Stimulated activated CD8-positive, alpha-beta memory T cell treated with anti-CD3 and anti-CD28 coated beads, Interleukin-4, amount 100 ng/mL, for 1 hour (primary cell): ENCODE measurements at places on chromosomes 2 and 18.

- DNase-seq = no peak
Measured at GRCh38 chr2:84957771-84958134, 13.2 kb upstream of the KCMF1 start.

DNA sequence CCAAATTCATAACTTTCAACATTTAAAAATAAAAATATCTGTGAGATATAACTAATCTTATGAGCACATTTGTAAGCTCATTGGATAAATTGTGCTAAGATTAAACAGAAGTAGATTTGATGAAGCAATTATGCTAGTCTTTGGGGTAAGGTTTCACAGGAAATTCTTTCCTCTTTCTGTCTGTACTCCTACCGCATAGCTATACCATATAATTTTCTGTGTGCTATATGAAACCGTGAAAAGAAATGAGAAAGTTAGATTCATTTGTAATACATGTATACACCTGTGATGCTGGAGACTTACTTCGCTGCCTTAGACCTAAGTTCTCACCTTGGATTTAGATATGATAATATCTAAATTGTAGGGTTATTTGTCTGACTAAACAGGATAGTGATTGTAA lies 184.7 kb downstream of the PPP1R1C start:
- no peak for DNase-seq

GRCh38 chr2:81242501-81242900 lies 937.9 kb upstream of the LRRTM1 start:
- DNase-seq = no peak

DNA sequence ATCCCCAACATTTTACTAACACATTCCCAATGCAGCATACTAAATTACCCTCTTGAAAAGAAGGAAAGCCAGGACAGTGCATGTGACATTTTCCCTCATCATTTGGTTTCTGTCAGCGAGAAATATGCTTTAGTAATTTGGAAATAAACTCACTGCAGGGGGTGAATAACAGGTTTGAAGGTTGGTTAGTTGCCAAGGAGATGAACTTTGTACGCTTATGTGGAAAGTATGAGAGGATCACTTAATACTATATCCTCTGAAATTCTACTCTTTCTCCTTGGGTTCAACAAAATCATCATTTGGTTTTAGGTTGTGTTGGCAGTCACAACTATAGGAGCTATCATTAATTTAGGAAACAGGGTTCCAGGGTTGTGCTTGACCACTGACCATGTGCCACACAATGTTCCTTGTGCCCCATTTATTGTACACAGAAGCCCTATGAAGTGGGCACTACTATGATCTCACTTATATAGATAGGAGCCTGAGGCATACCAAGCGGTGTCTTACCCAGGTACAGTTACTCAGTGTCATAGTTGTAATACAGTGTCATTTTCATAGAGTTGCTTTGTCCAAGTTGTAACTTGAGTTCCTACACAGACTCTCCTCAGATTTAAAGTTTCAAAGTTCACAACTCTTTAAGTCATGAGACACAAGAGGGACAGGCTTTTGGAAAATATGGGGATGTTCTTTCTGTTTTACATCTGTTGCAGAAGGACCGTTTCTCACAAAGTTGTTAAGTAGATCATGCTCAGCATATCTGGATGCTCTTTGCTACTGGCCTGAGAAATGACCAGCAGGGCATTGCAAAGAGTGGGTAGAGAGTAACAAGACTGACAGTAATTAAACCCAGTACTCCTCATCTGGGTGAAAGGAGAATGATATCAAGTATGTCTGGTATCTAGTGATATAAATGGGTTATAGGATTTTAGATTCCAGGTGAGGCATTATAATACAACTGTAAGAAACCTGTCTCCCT lies 91.8 kb downstream of the MAP4K4 start:
- no peak for DNase-seq

DNA sequence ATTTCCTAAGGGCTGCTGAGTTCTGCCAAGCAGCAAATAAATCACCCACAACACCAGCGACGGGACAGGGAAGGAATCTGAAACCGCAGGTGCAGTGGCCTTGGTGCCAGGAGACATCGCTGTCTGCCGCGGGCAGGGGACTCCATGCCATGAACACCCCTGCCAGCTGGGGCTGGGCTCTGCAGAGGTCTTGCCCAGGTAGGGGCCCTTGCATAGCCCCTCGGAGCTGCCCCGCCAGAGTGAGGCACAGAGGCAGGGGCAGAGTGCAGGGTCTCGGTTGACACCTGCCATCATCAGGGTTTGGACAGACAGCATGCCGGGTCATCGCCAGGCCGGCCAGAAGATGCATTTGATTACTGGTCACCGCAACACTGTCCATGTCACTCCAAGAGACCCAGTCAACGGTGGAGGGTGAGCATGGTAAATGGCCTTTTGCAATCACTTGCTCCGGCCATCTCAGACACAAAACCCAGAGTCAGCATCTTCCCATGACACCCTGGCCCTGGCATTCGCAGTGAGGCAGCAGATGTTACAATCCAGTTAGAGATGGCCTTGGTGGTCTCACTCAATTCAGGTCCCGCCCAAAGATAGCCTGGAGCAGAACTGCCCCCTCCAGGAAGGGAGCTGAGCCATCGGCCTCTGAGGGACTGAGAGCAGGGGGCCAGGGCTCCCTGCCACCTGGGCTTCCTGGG lies 255.4 kb downstream of the NDUFA10 start:
- no peak for DNase-seq

DNA sequence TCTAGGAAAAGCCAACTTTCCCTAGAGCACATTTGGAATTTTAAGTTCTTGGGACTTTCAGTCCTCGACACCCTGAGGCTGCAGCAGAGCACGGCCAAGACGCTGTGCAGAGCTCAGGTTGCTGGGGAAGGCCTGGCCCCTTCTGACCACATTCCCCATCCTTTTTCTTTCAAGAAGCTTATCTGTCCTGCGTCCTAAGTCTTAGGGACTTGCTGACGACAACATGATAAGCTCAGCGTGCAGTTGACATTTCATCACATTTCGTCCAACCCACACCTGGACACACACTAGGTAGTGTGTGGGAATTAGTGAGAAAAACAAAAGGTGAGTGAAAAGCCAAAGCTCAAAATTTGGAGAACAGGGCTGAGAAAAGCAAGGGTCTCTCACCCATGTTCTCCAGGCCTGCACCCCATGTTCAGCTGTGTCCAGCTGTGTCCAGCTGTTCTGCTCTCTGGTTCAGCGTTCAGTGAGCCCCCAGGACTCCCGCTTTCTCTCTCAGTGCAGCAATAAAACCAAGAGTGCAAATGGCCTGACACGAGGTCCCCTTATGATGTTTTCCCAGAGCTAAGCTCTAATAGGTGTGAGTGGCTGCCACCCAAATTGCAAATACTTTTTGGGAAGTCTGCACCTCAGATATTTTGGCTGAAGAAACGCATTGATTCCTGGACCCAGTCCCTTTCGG lies 101.9 kb downstream of the RGPD3 start:
- no peak for DNase-seq

DNA sequence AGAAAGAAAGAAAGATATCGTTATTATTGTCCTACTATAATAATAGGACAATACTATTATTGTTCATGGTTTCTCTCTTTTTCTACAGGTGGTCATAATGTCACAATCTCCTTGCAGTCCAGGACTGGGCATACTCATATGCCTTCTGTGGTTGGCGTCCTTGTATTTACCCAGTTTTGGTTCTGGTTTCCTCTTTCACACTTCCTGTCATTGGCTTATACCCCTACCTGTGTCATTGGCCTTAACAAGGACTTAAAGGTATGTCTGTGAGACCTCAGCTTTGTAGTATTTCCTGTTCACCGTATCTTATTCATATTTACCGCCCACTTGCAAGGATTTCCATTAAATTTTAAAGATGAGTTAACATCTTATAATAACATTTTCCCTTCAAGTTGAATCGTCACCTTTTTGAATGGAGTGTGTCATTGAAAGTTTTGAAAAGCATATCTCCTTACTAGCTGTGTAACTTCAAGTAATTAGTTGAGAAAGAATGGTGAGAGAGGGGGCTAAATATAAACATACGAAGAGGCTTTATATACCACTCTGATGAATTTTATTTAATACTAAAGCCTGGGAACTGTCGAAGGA lies 36.5 kb upstream of the HTR2B start:
- no peak for DNase-seq

GRCh38 chr2:31688282-31688681 lies 107.5 kb upstream of the SRD5A2 start:
- DNase-seq = no peak

- no peak for DNase-seq
Measured at GRCh38 chr2:106523976-106524665, 37.0 kb downstream of the CD8B2 start.
